Stomach (tissue), 19 donors: ENCODE measurements at places on chromosomes 5 and 9. TPM values are rescaled to one million over a fixed set of nuclear protein-coding genes. Genes with fewer than 3 reads are reported as not detected.

DNA sequence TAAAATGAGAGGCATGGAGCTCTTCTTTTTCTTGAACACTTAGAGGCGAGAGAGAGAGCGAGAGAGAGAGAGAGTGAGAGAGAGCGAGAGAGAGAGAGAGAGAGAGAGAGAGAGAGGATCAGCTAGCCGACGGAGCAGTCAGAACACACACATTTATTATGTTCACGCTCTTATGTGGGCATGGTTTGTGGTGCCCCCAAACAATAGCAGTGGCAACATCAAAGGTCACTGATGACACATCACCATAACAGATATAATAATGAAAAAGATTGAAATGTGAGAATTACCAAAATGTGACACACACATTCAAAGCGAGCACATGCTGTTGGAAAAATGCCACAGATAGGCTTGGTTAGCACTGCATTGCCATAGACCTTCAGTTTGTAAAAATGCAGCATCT is 116.1 kb downstream of the KDM4C start:
- no peak for DNase-seq
- peaks cover 12% of the 10 kb centered on the region for H3K4me1 ChIP-seq
- H3K27me3 ChIP-seq = no peaks in the 10 kb centered on the region
- H3K27ac ChIP-seq = no peak overlapping the region

GRCh38 chr9:134372581-134373267 is 46.5 kb downstream of the RXRA start:
- no peaks in the 10 kb centered on the region for H3K27me3 ChIP-seq
- no peak for DNase-seq
- no peak overlapping the region for H3K4me3 ChIP-seq

DNA sequence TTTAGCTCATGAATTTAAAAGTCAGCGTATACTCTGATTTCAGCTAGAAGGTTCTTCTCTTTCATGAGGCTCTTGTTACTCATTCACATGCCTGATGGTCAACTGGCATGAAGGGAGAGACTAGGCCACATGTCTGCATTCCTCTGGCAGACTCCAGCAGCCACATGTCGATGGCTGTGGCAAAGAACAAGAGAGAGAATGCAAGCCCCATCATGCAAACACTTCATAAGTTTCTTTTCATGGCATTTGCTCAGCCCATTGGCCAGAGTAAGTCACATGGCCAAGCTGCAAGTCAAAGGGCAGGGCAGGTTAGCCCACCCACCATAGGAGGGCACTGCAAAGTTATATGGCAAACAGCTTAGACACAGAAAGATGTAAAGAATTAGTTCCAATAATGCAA is 5.4 kb downstream of the KCNV2 start:
- no peaks in the 10 kb centered on the region for H3K36me3 ChIP-seq
- no peak for DNase-seq
- H3K4me3 ChIP-seq = no peak overlapping the region
- H3K4me1 ChIP-seq = no peaks in the 10 kb centered on the region

GRCh38 chr5:36536616-36537005 is 69.8 kb upstream of the SLC1A3 start:
- H3K36me3 ChIP-seq = no peaks in the 10 kb centered on the region
- H3K4me3 ChIP-seq = no peak overlapping the region
- no peak for DNase-seq
- no peaks in the 10 kb centered on the region for H3K4me1 ChIP-seq

DNA sequence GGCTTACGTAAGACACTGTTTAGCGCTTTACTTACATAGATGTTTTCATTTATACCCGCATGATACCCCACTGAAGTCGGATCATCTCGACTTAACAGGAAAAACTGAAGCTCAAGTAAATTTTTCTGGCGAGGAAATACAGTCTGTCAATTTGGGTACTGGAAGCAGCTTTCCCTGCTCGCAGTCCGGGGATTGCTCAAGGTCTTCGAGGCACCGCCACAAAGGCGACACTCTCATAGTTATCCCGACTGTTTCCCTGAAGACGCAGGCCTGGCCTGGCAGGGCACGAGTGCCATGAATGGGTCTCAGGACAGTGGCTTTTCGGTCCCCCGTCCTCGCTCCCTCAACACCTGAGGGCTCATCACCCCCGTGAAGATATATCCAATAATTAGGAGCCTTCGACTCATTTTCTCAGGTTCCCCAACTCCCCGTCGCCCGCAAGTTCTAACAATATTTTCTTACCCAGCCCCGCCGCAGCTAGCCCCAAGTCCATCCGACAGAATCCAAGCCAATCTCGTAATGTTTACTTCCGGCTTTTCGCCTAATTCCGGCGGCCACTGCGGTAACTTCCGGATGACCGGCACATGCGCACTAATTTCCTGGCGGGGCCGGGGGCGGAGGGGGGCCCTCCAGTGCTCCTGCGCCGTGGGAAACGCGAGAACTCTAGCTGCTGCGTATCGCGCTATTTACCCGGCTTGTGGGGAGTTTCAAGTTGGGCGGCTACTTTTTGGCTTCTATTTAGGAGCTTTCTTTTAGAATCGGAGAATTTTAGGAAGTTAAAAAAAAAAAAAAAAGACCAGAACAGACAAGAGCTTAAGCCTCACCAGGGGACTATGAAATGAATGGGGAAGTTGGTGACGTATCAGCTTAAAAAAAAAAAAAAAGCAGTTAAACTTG is at the start of gene SLU7:
Gene SLU7, minus strand, starts transcription at position 521 of the 897 bp plus-strand sequence. CDS start 3,787 bp downstream, outside the sequence.
- peak within 1 kb of the TSS; percentile 92 for H3K27ac ChIP-seq
- H3K4me1 ChIP-seq = peaks cover 51% of the 10 kb centered on the region
- peak within 1 kb of the TSS; percentile 71 for H3K4me3 ChIP-seq
- peaks cover 16% of the 10 kb centered on the region for H3K36me3 ChIP-seq

GRCh38 chr9:116223926-116224325 is 70.3 kb downstream of the PAPPA start:
- no peaks in the 10 kb centered on the region for H3K36me3 ChIP-seq
- no peak overlapping the region for H3K27ac ChIP-seq
- H3K4me3 ChIP-seq = no peak overlapping the region
- no peaks in the 10 kb centered on the region for H3K4me1 ChIP-seq
- no peak for DNase-seq

PLAC8L1 gene
- not detected for total RNA-seq
